ENCODE measurements at places on chromosomes 3 and 15. TPM values are rescaled to one million over a fixed set of nuclear protein-coding genes. Genes with fewer than 3 reads are reported as not detected.

The TMEM108 gene
- total RNA-seq, result not detected

The STARD9 gene
- 1.4 TPM for total RNA-seq

The NAALADL2 gene
- not detected for total RNA-seq

The SCN10A gene
- not detected for total RNA-seq

The CDHR4 gene
- 0.29 TPM for total RNA-seq

The DUOXA2 gene
- total RNA-seq, result not detected

The DPPA2 gene
- not detected for total RNA-seq

The RBM5 gene
- 29.4 TPM for total RNA-seq

The CPLX3 gene
- not detected for total RNA-seq

The GUCA1C gene
- total RNA-seq, result not detected

The SLC12A8 gene
- total RNA-seq, result 1.6 TPM

The ECE2 gene
- not detected for total RNA-seq

The COLQ gene
- total RNA-seq, result 0.34 TPM

The SSUH2 gene
- 0.65 TPM for total RNA-seq

The DUOXA1 gene
- total RNA-seq, result 0.09 TPM

The C3orf49 gene
- not detected for total RNA-seq

The DGKG gene
- 12.1 TPM for total RNA-seq

The ZNF860 gene
- total RNA-seq, result 1.2 TPM

The TRIM42 gene
- not detected for total RNA-seq

The IMPG2 gene
- total RNA-seq, result not detected
